ENCODE measurements at places on chromosomes 6 and 20.

DNA sequence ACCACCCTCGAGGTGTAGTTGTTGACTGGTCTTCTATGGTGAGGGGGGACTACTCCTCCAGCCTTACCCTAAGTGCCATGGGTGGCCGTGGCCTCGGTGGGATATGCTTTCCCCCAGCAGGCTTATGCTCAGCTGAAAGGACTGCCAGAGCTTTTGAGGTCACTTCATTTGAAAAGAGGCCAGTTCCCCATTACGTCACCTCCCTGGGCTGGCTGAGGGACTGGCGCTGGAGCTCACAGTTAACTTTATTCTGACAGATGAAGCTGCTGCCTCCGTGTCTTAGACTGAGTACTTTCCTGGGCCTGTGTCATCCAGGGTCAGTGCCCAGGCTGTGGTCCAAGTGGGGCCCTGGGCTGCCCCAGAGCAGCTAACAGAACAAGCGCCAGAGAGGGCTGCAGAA lies 42.8 kb upstream of the PCMTD2 start:
- no peak for DNase-seq

DNA sequence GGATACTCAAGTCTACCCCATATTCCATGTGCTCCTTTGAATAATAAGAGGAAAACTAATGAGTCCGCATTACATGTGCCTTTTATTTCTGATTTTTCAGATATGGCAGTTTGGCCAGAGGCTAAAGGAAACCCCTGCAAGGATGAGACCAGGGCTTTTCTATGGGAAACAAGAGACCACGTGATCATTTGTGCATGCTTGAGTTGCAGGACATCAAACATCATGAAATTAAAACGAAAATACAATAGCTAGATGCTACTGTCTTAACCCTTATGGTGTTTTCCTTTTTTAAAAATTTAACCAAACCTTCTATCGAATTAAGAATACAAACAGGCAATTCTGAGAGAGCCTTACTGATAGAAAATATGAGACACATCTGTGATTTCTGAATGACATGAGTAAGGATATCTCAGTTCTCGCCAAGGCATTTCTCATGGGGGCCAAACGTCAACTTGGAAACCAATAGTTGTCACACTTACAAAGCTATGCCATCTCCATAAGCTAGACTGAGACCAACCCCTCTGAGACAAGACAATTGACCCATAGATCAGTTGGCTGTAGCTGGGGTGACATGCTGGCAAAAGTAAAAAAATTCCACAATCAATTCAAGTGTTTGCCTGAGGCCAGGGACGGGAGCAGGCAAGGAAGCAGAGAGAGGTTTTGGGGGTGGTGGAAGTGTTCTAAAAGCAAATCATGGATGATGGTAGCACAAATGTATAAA lies 52.8 kb downstream of the RIPOR2 start:
- no peak for DNase-seq

- no peak for DNase-seq
Measured at GRCh38 chr6:132814716-132815570, 574 bp downstream of the RPS12 start.

DNA sequence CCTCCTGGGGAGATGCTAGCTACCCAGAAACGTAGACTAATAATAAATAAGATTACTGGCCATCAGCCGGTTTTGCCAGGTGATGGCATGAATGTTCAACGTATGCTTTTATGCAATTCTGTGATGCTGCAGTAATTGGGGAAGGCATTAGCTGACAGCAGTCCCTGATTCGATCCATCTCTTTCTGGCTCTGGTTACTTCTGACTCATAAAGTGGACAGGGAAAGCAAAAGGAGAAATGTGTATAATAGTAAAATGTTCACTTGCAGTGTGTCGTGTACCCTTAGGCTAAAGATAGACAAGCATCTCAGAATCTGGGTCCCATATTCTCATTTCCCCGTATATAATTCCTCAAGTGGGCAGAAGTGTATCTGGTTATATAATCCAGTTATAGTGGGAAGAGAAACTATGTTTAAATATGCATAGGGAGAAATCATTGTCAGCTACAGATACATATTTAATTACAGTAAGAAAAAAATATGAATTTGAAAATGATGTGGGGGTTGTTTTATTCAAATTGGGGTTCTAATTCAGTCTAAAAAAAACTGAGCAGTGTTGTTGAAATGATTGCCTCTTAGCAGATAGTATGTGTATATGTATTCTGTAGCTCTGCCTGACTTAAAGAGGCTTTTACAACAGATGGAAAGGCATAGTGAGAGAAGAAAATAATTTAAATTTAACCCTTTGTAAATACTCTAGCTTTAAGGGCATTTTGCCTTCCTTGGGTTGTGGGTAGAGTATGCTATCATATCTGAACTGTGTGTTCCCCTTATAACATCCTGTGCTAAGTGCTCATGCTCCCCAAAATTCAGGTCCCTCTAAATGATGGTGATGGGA lies 40.6 kb downstream of the DOK5 start:
- no peak for DNase-seq

DNA sequence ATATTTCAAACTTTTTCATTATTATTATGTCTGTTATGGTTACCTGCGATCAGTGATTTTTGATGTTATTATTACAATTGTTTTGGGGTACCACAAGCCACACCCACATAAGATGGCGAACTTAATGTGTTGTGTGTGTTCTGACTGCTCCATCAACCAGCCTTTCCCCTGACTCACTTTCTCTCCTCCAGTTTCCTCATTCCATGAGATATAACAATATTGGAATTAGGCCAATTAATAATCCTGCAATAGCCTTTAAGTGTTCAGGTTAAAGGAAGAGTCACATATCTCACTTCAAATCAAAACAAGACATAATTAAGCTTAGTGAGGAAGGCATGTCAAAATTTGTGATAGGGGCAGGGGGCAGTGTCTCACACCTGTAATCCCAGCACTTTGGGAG lies 16.3 kb upstream of the POPDC3 start:
- DNase-seq = no peak

GRCh38 chr6:2948228-2949025 lies 22.9 kb downstream of the SERPINB6 start:
- DNase-seq = no peak

- no peak for DNase-seq
Measured at GRCh38 chr6:89454300-89454699, 21.3 kb downstream of the ANKRD6 start.

DNA sequence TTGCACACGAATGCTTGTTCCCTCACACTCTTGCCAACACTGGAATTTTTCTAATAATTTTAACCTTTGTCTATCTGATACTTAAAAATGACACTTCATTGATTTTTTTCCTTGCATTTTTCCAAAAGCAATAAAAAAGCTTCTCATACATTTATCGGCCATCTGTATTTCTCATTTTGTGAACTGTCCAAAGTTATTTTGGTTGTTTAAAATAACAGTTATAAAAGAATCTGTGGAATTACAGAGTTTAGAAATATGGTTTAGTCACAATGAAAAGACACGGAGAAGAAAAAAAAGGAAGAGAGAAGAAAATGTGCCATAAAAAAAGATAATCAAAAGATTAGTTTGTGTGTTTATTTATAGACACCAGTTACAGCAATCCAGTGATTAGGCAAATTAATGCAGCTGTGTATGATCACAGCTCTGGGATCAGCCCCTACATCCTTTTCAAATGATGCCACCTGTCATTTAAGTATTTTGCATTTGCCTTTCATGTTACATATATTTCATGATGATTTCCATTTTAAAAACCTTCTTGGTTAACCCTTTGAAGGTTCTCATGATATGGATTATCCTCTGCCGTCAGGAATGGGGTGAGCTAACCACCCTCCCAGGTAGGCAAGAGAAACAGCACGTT lies 171.7 kb downstream of the BACH2 start:
- no peak for DNase-seq

DNA sequence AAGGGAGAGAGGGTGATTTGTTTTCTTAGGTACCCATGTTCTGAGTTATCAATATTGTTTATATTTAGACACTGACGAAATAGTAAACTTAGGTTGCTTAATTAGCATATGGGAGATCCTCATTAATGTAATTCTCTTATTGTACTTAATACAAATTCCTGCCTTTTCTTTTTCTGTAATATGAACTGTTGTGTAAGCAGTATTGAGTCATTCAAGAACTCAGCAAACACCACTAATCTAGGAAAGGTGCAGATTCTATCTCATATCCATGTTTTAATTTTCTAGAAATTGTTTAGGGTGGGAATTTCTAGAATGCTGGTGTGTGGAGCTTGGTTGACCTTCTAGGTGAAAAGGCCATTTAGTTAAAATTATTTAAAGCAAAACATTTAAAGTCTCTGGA lies 216.0 kb downstream of the ZFAND3 start:
- DNase-seq = no peak

DNA sequence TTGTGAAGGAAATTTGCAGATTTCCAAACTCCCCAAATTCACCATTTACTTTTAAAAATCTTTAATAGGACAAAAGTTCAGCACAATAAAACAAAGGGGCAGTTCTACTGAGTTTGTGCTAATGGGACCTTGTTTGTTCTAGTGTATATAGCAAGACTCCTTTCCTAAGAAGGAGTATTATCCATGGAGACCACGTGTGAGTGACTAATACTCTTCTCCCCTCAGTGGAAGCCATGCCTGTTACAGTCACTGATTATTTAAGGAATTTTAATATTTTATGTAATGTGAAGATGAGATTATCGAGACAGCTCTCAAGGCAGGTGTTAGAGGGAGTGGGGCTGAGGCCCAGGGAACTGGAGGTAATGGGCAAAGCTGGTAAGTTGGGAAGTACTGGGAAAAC lies 16.4 kb upstream of the QKI start:
- DNase-seq = no peak

GRCh38 chr20:41650231-41650948 lies 32.2 kb upstream of the CHD6 start:
- no peak for DNase-seq

DNA sequence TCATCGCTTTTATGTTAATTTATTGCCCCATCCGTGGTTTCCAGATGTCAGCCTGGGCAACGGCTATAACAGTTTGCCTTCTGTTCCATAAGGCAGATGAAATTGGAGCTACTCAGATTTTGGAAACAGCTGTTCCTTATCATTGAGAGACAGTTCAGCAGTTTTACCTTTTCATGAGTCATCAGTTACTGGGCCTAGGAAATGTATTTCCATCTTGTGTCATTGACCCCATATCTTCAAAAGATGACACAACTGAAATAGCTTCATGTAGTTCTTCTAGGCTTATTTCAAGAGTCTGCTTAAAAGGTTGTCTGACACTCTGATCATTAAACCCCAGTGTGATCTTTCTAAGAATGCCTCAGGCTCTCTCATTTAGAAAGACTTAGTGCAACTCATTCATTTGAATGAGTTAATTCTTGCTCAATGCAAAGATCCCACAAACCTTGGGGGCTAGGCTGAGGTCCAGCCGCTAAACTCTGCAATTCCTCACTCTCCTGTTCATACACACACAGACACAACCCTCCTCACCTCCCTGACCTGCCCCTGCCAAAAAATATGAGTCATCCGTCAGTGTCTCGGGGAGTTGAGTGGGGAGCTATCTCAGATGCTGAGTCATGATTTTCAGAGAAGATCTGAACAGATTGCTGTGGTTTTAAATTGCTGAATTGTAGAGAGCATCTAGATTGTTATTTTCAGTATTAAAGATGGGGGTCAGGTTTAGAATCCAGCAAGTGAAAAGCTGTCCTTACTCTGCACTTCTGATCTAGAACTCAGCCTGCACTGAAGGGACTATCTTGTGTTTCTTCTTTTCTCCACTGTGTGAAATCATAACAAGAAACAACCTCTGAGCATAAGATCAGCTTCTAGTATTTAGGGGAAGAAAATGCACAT lies 61.8 kb downstream of the RPP40 start:
- peak; percentile 5 for DNase-seq

DNA sequence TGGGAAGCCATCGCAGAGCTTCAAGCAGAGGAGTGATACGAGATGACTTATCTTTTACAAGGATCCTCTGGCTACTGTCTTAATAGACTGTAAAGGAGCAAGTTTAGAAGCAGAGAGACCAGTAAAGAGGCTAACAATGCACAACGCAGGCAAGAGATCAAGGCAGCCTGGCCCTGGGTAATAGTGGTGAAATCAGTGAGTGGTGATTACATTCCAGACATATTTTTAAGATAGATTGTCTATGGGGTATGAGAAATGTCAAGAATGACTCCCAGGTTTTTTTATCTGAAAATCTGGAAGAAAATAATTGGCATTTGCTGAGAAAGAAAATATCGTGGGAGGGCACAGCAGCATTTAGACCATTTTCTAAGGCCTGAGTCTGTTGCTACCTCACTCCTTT lies 213.6 kb upstream of the HTR1E start:
- no peak for DNase-seq

GRCh38 chr6:54772610-54773009 lies 74.0 kb upstream of the FAM83B start:
- DNase-seq = no peak

- no peak for DNase-seq
Measured at GRCh38 chr6:48606618-48607017, 495.6 kb upstream of the PTCHD4 start.

GRCh38 chr6:167997642-167998041 lies at the start of gene KIF25:
Gene KIF25 (plus strand): TSS chr6:167997671. CDS start chr6:168029586, 31,915 bp downstream.
- no peak for DNase-seq

DNA sequence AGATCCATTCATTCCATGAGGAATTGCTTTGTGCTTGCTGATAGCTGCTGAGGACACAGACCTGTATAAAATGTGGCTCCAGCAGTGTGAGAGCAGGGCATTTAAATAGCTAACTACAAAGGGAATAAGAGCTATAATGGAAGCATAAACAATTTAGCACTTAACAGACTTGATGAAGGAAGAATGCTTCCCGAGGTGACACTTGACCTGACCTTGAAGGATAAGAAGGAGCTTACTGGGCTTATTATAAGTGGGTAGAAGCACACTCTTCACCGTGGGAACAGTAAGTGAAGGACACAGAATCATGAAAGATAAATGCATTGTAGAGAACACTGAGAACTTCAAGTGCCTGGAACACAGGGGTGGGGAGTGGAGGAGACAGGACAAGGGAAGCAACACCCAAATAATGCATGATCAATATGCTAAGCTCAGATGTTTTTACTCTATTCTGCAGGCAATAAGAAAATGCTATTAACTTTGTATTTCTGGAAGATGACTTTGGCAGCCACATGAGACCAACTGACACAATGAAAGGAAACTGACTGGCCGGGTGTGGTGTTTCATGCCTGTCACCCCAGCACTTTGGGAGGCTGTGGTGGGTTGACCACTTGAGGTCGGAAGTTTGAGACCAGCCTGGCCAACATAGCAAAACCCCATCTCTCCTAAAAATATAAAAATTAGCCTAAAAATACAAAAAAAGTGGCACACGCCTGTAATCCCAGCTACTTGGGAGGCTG lies 84.2 kb downstream of the EPB41L2 start:
- DNase-seq = no peak

DNA sequence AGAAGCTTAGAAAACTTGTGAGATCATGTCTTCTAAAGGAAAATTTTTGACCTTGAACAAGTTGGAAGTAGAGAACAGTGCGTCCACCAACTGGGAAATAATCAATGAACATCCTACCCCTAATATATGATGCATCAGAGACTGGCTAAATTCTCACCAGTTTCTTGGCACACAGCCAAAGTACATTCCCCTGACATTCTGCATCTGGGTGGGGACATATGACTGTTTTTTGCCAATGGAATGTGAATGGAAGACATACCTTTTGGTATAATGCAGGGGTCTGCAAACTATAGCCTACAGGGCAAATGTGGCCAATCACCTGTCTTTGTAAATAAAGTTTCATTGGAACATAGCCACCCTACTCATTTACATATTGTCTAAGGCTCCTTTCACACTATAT lies 84.7 kb downstream of the HAO1 start:
- no peak for DNase-seq

All from pulmonary artery endothelial cell (primary cell).